ENCODE measurements at places on chromosomes 5 and 9.

DNA sequence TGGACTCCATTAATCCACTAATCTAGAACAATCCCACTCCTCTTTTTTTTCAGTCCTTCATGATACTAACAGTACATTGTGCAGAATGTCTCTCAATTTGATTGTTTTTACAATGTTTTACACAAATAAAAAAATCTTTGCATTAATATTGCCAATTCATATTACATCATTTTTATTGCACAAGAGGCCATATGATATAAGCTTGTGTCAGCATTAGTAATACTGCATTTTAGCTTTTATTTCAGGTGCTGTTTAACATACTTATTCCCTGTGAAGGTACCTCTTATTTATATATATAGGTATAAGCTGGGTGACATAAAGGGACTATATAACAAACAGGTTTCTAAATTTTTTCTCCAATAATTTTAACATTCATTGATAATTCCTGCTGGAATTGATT is 737.4 kb downstream of the DNAH5 start:
- DNase-seq, result no peak

DNA sequence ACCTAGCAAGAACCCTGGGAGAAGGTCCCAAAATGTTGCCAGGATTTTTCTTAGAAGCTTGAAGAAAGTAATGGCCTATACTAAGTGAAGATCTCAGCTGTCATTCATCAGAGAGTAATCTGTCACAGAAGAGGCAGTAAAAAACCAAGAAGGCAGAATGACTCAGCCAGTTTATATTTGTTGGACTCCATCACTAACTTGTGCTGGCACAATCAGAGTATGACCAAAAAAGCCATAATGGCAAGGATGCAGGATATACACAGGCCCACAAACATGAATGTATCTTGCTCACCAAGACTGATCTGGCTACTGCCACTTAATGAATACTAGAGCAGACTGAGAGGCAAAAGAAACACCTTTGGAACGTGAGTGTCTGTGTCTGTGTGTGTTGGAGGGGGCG is 104.0 kb upstream of the POU5F2 start:
- DNase-seq, result no peak

- no peak for DNase-seq
These were observed 477.3 kb downstream of the DIRAS2 start for GRCh38 chr9:90165281-90165680.

DNA sequence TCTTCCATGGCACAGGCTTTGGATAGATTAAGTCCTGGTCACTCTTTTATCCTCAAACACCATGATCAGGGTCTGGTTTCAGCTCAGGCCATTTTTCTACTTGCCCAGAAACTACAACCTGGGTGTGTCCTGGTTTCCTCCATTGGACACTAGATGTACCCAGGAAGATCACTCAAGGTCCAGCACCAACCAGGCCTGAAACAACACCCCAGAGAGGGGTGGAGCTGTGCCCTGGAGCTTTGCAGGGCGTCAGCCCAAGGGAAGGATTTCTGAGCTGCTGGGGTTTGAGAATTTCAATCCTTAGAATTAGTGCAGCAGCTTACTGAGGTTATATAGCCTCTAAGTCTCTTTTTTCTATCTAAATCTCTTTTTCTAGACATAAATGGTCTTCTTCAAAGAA is 722.0 kb downstream of the MTRR start:
- DNase-seq, result no peak

DNA sequence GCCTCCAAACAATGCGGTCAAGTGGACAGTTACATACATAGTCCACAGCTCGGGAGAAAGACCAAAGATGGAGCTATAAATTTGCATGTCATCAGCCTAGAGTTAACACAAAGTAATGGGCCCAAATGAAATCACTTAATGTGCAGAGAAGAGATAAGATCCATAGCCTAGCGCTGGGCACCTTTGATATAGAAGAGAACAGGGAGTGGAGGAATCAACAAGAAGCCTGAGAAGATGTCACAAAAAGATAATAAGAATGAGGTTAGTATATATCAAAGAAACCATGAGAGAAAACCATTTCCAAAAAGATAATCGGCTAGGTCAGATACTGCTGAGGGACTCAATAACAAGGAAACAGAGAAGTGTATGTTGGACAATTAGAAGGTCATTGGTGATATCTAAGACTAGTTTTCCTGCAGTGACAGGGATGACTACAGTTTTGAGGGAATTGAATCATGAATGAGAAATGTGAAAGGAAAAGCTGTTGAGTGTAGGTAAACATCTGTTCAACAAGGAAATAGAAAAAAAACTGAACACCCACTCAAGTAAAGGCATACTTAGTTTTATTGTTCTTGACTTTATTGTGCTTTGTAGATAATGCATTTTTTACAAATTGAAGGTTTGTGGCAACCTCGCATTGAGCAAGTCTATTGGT is 68.7 kb upstream of the CDH6 start:
- no peak for DNase-seq

GRCh38 chr5:80242849-80243248 is 13.0 kb downstream of the SERINC5 start:
- DNase-seq, result no peak

- DNase-seq, result no peak
These were observed 28.7 kb downstream of the TLE4 start for GRCh38 chr9:79600466-79600865.

GRCh38 chr9:114777821-114778609 is 27.8 kb downstream of the TNFSF15 start:
- DNase-seq, result peak; percentile 12

DNA sequence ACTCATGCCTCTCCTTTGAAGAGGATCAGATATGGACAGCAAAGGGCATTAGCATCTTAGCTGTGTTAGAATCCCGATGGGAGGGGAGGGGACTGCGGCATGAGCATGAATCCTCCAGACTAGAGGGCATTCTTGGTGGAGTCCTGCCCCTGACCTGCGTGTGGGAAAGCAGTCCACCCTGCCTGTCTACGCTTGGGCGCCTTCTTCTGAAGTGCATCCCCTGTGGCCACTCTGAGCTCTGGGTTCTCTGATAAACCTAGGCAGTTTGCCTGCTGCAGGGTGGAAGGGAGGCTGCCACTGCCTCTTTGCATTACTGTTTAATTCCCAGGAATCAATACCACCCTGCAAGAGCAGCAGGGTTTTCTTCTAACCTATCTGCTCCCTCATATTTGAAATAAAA is 169.3 kb downstream of the INSYN2B start:
- no peak for DNase-seq

GRCh38 chr5:150987746-150988145 is 32.6 kb upstream of the GPX3 start:
- no peak for DNase-seq

- DNase-seq, result peak; percentile 26
These were observed 25.2 kb downstream of the SLC28A3 start for GRCh38 chr9:84315278-84315877.

DNA sequence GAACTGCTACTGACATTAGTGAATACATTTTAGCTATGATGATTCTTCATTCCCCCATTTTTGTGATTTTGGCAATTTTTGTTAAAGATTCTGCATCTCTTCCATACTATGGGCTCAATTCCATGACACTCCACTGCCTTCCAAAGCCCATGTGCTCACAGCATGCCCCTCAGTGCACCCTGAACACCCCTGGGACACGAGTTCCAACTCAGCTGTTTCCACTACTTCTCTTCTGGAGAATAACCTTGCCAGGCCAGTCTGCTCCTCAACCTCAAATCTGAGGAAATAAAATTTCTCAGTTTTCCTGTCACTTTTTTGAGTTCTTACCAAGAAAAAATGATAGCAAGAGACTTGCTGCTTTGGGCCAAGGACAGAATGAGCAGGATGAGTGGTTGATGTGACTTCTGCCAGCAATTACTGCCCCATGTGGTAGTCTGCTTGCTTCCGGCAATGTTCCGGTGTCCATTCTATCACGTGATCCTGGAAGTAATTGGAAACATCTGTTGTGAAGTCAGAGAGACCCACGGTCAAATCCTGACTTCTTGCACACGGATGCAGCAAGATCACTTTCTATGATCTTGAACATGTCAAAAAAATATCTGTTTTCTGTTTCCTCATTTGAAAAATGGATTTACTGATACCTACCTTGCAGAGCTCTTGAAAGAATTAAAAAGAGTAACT is 58.3 kb downstream of the EGFLAM start:
- no peak for DNase-seq

GRCh38 chr5:123819386-123819785 is 307.4 kb downstream of the CSNK1G3 start:
- DNase-seq, result no peak

DNA sequence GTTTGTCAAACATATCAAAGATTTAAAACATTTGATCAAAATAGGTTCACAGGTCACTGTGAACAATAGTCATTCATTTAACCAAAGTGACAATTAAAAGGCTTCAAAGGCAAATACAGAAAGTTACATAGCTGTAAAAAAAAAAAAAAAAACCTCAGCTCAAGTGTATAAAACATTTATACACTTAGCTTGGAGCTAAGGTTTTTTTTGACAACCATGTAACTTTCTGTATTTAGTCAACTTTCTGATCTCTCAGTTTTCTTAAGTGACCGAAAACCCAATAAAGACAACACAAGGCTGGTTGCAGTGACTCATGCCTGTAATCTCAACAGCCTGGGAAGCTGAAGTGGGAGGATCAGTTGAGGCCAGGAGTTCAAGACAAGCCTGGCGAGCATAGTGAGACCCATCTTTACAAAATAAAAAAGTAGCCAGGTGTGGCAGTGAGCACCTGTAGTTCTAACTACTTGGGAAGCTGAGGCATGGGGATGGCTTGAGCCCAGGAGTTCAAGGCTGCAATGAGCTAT is 16.4 kb upstream of the UBTD2 start:
- no peak for DNase-seq

DNA sequence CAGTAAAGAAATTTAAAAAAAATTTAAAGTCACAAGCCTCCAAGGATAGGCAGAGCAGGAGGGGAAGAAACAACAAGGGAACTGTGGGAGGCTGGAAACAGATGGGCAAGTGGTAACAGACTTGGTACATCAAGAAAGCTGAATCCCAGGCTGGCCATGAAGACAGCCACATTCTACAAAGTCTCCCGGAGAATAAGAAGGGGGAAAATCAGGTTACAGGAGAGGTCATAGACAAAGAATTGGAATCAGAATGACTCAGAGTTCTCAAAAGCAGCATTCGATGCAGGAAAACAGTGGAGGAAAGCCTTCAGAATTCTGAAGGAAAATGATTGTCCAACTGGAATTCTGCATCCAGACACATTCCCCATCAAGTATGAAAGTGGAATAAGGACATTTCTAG is 129.7 kb downstream of the ADAMTS2 start:
- DNase-seq, result no peak

- no peak for DNase-seq
These were observed 1.5 kb upstream of the DNM1 start for GRCh38 chr9:128201441-128202369.

DNA sequence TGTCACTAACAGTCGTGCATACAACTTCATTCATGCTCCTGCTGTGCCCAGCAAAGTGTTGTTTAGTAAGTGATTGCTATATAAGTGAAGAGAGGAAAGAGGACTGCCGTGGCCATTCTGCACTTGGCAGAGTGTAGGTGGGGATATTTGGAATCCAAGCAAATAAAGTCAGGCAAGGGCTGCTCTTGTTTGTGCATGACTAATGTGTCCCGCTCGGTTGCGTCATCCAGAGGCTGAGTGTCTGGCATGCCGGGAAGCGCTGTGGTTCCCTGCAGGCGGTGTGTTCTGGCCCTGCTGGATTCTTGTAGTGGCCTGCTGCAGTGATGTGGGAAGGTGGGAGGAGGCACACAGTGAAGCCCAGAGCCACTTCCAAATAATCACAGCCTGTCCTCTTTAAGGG is 136.9 kb upstream of the ANKH start:
- no peak for DNase-seq

GRCh38 chr5:122693963-122694362 is 80.9 kb upstream of the SNX2 start:
- DNase-seq, result no peak

- DNase-seq, result no peak
These were observed 81.0 kb upstream of the ZBTB43 start for GRCh38 chr9:126723807-126724172.

DNA sequence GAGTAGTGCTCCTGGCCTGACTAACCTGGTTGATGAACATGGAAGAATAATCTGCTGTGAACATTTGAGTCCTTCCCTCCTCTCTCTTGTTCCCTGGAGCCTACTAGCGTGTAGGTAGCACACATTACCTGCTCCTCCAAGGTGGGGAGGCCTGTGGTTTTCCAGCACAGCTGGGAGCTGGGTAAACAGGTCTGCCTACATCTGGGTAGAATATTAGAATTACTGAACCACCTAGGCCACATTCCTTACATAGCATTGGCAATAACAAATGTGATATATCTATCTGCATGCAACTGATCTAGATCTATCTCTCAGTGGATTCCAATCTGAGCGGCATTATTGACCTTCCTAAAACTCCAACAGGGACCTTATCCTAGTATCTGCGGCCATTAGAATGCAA is 151.0 kb upstream of the ZNF366 start:
- DNase-seq, result no peak

GRCh38 chr5:123671042-123671441 is 159.1 kb downstream of the CSNK1G3 start:
- DNase-seq, result peak; percentile 32

DNA sequence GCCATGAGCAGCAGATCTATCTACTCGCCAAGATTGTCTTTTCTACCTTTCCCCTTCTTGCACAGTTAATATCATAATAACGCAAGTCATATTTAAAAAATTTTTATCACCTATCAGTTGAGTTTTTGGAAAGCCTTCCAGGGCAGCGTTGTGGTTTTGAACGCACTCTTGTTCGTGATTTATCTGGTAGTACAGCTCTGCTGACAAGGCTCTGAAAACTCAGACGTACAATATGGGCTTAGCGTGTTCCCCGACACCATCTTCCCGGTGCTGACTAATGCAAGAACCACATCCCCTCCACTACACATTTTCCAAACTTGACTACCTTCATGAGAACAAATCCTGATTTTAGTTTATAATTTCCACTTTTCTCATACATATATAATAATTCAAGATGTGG is 1.6 kb upstream of the NFIL3 start:
- no peak for DNase-seq

- no peak for DNase-seq
These were observed 492.6 kb downstream of the CTNND2 start for GRCh38 chr5:11411621-11412020.

DNA sequence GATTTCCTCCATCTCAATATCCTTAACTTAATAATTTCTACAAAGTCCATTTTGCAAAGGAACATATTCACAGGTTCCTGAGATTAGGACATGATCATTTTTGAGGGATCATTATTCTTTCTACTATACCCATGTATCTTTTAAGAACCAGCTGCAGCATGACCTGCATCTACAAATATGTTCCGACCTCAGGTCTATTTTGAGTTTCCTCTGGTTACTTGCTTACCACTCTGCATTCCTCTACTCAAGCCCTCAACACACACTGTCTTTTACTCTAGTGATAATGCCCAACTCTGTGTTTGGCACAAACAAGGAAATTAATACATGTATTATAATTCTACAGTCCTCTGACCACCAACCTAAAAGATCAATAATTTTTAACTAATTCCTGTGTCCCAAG is 386.1 kb downstream of the DNAH5 start:
- DNase-seq, result no peak

GRCh38 chr9:1050125-1050895 is at the start of gene DMRT2:
DMRT2 (plus strand) TSS chr9:1050357; CDS start chr9:1051614, 1,257 bp downstream.
- DNase-seq, result peak; percentile 22

- DNase-seq, result no peak
These were observed 6.4 kb downstream of the FPGS start for GRCh38 chr9:127809002-127809539.

GRCh38 chr5:32506799-32507198 is 62.3 kb upstream of the ZFR start:
- DNase-seq, result no peak

Data from stimulated activated CD8-positive, alpha-beta memory T cell treated with anti-CD3 and anti-CD28 coated beads, Interleukin-2, amount 100 ng/mL, for 48 hours (primary cell).